ENCODE measurements at places on chromosomes 3 and 15.

- H3K4me3 ChIP-seq: no peak overlapping the region
- DNase-seq: no peak
- no peaks in the 10 kb centered on the region for H3K36me3 ChIP-seq
- H3K4me1 ChIP-seq: no peaks in the 10 kb centered on the region
Observed at GRCh38 chr3:82294609-82295008, 533.2 kb upstream of the GBE1 start.

GRCh38 chr3:158847452-158847821 lies 45.6 kb downstream of the MFSD1 start:
- no peaks in the 10 kb centered on the region for H3K4me1 ChIP-seq
- H3K36me3 ChIP-seq: no peaks in the 10 kb centered on the region
- no peak overlapping the region for H3K27ac ChIP-seq
- no peak overlapping the region for H3K4me3 ChIP-seq

GRCh38 chr3:40691452-40691861 lies 166.7 kb downstream of the ZNF621 start:
- H3K36me3 ChIP-seq: no peaks in the 10 kb centered on the region
- H3K27me3 ChIP-seq: peaks cover 16% of the 10 kb centered on the region
- no peak overlapping the region for H3K4me3 ChIP-seq
- H3K27ac ChIP-seq: no peak overlapping the region
- DNase-seq: no peak

GRCh38 chr15:99369196-99369595 lies 117.9 kb downstream of the LRRC28 start:
- no peak overlapping the region for H3K27ac ChIP-seq
- H3K4me3 ChIP-seq: no peak overlapping the region
- H3K4me1 ChIP-seq: no peaks in the 10 kb centered on the region
- H3K27me3 ChIP-seq: no peaks in the 10 kb centered on the region

- DNase-seq: no peak
- no peak overlapping the region for H3K4me3 ChIP-seq
- H3K27me3 ChIP-seq: peaks cover 22% of the 10 kb centered on the region
Observed at GRCh38 chr3:126373682-126374601, 16.7 kb upstream of the KLF15 start.

- H3K27me3 ChIP-seq: no peaks in the 10 kb centered on the region
- H3K36me3 ChIP-seq: peaks cover 98% of the 10 kb centered on the region
- no peak overlapping the region for H3K27ac ChIP-seq
- DNase-seq: no peak
- H3K4me3 ChIP-seq: no peak overlapping the region
Observed at GRCh38 chr3:9690451-9691450, 12.9 kb upstream of the CPNE9 start.

GRCh38 chr3:104878395-104878794 lies 488.3 kb upstream of the ALCAM start:
- no peak overlapping the region for H3K4me3 ChIP-seq
- no peaks in the 10 kb centered on the region for H3K36me3 ChIP-seq
- H3K27ac ChIP-seq: no peak overlapping the region
- H3K27me3 ChIP-seq: no peaks in the 10 kb centered on the region
- no peak for DNase-seq
- H3K4me1 ChIP-seq: no peaks in the 10 kb centered on the region

DNA sequence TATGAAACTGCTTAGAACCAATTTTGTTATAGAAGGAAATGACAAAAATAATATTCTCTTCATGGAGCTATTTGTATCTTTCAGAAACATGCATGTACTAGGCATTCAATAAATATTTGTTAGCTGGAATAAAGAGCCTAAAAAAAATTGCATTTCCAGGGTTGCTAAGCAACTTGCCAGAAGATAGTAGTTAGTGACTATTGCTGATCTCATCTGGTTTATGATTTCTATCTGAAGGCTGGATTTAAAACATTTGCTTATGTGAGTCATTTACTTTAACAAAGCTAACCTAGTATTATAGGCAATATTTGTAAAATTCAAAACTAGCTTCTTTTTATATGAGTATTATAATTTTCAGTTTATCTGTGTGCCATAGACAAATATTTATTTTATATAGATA lies 78.3 kb downstream of the NAALADL2 start:
- no peak overlapping the region for H3K4me3 ChIP-seq
- H3K36me3 ChIP-seq: no peaks in the 10 kb centered on the region
- H3K4me1 ChIP-seq: no peaks in the 10 kb centered on the region

GRCh38 chr3:147507638-147508286 lies 98.6 kb downstream of the ZIC1 start:
- no peaks in the 10 kb centered on the region for H3K36me3 ChIP-seq
- H3K27ac ChIP-seq: no peak overlapping the region
- H3K4me1 ChIP-seq: no peaks in the 10 kb centered on the region
- DNase-seq: no peak
- no peaks in the 10 kb centered on the region for H3K27me3 ChIP-seq
- no peak overlapping the region for H3K4me3 ChIP-seq

DNA sequence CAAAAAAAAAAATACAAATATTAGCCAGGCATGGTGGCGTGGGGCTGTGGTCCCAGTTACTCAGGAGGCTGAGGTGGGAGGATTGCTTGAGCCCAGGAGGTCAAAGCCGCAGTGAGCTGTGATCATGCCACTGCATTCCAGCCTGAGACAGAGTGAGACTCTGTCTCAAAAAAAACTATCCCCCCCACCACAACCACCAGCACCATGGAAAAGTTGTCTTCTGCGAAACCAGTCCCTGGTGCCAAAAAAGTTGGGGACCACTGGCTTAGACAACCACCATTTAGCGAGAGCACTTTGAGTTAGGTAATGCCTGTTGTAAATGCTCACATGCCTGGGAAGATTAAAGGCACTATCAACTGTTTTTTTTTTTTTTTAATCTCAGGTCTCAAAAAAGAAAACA lies 15.4 kb downstream of the ARHGAP31 start:
- H3K4me3 ChIP-seq: no peak overlapping the region
- H3K36me3 ChIP-seq: no peaks in the 10 kb centered on the region
- H3K27me3 ChIP-seq: no peaks in the 10 kb centered on the region
- H3K4me1 ChIP-seq: no peaks in the 10 kb centered on the region
- DNase-seq: no peak

GRCh38 chr3:49513494-49514124 lies 40.7 kb upstream of the BSN start:
- no peak for DNase-seq
- H3K4me1 ChIP-seq: no peaks in the 10 kb centered on the region
- H3K27ac ChIP-seq: no peak overlapping the region
- no peak overlapping the region for H3K4me3 ChIP-seq
- peaks cover 39% of the 10 kb centered on the region for H3K36me3 ChIP-seq

DNA sequence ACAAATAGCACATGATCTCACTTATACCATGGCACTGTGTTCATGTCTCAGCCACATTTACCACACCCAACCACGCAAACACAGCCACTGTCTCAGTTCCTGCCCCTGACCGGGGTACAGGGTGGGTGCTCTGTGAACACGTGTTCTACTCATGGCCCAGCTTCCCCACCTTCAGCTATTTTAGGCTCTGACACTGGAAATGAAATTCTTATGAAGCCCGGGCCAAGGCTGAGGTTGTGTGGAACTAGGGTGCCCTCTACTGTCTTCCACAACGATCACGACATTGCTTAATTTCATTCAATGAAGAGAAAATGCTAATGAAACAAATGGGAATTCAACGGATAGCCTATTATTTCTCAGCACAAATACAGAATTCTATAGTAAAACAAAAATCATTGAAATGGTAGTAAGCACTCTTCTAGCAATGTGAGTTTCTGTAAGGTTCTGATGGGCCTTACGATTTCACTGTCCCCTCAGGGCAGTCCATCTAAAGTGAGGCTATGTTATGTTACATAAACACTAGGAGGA lies 2.1 kb upstream of the GABRA5 start:
- H3K36me3 ChIP-seq: no peaks in the 10 kb centered on the region
- no peaks in the 10 kb centered on the region for H3K4me1 ChIP-seq
- no peak overlapping the region for H3K27ac ChIP-seq
- no peak overlapping the region for H3K4me3 ChIP-seq

DNA sequence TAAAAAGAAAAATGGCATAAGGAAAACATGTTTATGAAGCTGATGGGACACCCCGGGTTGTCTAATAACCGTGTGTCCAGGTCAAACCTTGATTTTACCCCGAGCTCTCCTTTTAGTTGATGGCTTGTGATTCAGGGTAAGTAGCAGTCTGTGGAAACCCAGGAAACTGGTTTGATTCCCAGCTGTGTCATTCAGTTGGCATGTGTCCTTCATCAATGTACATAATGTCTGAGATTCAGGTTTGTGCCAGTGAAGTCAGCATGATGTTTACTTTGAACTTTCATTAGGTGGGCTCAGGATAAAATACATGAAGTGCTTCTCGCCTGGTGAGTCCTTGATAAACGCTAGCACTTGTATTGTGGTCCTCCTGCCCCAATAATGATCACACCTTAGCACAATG lies 4.3 kb upstream of the COPG1 start:
- H3K4me3 ChIP-seq: no peak overlapping the region
- H3K4me1 ChIP-seq: peaks cover 24% of the 10 kb centered on the region
- no peaks in the 10 kb centered on the region for H3K36me3 ChIP-seq
- no peaks in the 10 kb centered on the region for H3K27me3 ChIP-seq

DNA sequence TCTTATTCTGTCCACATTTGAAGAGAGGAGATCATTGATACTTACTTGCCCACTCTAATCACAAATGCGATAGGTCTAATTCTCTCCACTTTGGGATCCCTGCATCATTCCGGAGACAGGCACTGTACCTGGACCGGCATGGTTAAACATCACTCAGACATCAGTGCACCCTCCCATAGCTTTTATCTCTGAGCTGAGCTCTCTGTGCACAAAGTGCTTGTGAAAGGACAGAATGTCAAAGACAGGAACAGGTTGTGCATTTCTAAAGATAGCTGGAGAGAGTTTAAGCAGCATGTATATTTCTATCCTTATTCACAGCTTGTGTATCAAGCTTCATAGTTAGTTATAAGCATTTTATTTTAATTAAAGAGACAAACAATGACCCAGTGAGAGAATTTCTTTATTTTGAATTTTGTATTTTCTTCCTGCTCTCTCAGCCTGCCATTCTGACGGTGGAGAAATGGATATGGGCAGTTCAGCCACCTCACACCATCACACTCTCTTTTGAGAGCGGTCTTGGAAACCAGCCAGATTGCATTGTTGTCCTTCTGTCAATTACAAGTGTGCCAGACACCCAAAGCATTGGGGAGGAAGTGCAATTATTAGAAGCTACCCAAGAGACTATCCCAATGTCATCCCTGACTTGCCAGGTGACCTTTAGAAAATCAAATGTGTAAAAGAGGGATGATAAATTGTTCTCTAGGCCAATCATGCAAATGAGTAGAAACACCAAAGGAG lies 65.2 kb upstream of the CHL1 start:
- H3K27me3 ChIP-seq: no peaks in the 10 kb centered on the region
- H3K4me3 ChIP-seq: no peak overlapping the region
- no peak for DNase-seq
- no peaks in the 10 kb centered on the region for H3K36me3 ChIP-seq

DNA sequence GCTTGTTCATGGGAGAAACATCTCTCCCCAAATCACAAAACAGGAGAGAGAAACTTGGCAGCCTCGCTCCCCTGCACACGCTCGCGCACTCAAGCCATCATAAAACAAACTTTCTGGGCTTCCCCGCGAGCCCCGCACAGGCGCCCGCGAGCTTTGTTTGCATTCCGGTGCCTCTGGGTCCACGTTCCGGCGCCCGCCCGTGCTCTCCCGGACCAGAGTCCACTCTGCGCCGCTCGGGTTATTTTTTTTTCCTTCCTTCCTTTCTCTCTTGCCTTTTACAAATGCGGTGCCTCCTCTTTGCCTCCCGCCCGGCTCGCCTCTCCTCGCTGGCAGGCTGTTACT lies 363 bp downstream of the MAGI1 start:
- no peak overlapping the region for H3K27ac ChIP-seq
- H3K36me3 ChIP-seq: no peaks in the 10 kb centered on the region
- H3K27me3 ChIP-seq: peaks cover 6% of the 10 kb centered on the region
- no peak for DNase-seq
- H3K4me1 ChIP-seq: peaks cover 14% of the 10 kb centered on the region

DNA sequence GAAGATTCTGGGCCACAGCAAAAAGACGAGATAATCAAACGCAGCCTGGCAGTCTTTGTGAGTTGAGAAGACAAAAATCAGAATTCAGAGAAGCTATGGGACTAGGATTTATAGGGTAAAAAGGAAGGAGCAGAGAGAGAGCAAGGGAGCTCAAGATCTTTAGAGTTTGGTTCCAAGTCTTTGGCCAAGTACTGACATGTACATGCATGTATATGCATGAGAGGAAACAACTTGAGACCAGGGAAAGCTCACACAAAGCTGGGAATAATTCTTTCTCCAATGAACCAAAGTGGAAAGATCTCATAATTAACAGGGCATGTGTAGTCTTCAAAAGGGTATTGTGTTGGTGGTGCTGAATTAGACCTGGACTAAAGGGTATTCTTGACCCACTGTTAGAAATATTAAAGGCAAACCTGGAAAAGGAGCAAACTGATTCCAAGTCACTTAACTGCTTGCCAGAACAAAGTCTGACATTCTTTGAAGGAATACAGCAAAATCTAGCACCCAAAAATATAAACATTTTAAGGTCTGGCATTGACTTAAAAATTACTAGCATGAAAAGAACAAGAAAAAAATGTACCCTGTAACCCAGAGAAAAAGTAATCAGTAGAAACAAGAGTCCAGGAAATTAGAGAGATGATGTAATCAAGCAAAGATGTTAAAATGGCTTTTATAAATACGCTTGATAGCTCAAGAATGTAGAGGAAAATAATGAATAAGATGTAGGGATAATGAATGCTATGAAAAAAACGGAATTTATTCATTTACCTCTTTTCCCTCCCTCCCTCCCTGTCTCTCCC lies 226.0 kb upstream of the CGNL1 start:
- H3K36me3 ChIP-seq: no peaks in the 10 kb centered on the region
- no peak overlapping the region for H3K4me3 ChIP-seq
- no peak overlapping the region for H3K27ac ChIP-seq
- no peaks in the 10 kb centered on the region for H3K27me3 ChIP-seq
- no peak for DNase-seq

GRCh38 chr15:69482686-69483256 lies 30.2 kb downstream of the RPLP1 start:
- no peak overlapping the region for H3K27ac ChIP-seq
- no peaks in the 10 kb centered on the region for H3K27me3 ChIP-seq
- H3K4me1 ChIP-seq: no peaks in the 10 kb centered on the region

DNA sequence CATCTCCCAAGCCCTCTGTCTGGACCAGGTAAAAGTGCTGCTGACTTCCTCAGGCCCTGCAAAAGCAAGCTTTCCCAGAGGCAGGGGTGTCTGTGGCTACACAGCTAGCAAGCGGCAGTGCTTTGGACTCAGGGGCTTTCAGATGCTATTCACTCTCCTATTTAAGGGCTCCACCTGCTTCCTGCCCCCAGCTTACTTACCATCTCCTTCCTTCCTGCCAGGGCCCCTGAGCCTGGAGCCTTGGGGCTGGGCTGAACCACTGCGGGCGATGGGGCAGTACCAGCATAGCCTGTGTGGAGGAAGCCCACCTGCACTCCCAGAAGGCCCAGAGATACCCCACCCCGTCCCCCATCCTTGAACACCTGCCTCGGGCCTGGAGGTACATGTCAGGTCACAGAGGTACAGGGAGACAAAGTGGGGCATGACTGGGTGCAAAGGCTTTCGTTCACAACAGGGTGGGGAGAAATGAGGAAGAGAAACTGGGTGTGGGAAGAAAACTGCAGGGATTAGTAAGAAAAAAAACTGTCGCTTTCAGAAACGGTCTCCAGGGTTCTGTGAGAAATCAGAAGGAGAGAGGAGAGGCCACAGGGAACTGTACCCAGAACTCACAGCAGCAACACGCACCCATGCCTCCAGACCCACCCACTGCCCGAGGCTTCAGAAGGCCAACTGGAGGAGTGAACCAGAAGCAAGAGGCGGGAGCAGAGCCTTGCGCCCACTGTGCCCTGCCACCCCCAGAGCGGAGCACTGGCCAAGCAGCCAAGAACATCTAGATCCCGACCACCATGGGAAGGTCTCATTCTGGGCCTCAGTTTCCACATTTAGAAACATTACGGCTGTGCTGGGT lies 49.5 kb downstream of the CCDC12 start:
- H3K4me3 ChIP-seq: no peak overlapping the region
- H3K36me3 ChIP-seq: peaks cover 54% of the 10 kb centered on the region
- H3K27ac ChIP-seq: peak overlapping the region; percentile 42
- no peaks in the 10 kb centered on the region for H3K27me3 ChIP-seq
